GM12891 (cell line): ENCODE measurements at places on chromosomes 2 and 18.

DNA sequence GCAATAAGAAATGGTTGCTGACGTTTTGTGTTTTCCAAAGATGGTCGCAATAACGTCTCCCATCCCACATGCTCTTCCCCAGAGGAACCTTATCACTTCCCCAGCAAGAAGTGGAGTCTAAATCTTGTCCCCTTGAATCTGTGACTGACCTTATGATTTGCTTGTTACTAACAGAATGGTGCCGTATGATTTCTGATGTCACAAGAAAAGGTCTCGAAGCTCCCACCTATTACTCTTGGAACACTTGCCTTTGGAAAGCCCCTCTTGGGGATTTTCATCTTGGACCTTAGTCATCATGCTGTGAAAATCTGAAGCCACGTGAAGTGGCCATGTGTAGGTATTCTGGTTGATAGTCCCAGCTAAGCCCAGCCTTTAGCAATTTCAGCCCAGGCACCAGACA lies 86.2 kb upstream of the GLS start:
- DNase-seq = no peak

- no peak for DNase-seq
These were observed 112.8 kb downstream of the SPTBN1 start for GRCh38 chr2:54568876-54569321.

DNA sequence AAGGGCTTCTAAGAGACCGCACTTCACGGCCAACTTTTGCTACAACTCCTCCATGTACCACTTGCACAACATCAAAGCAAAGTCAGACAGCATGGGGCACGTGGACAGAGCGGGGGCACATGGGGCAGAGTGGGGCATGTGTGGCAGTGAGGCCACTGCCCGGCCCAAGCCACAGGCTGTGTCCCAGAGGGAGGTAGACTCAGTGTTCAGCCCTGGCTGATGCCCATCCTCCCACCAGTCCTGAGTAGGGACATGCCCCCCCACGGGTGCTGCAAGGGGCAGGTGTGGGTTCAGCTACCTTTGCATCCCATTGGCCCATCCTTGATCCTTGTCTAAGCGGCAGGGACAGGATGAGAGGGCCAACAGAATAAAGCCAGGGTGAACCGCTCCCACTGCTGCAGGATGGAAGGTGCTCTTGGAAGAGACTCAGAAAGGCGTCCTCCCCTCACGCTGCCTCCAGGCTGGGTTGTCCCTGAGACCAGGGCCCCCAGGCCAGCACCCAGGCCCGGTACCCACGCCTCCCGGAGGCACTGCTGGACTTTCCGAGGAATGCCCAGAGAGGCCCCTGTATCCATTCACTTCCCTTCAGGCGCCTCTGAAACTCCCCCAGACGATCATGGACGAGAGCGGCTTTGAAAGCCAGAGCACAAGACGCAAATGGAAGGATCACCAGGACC lies 218.2 kb downstream of the NDUFA10 start:
- no peak for DNase-seq

GRCh38 chr2:8303322-8303832 lies 378.5 kb upstream of the ID2 start:
- no peak for DNase-seq

GRCh38 chr2:42010743-42011298 lies 37.0 kb upstream of the PKDCC start:
- DNase-seq = no peak

DNA sequence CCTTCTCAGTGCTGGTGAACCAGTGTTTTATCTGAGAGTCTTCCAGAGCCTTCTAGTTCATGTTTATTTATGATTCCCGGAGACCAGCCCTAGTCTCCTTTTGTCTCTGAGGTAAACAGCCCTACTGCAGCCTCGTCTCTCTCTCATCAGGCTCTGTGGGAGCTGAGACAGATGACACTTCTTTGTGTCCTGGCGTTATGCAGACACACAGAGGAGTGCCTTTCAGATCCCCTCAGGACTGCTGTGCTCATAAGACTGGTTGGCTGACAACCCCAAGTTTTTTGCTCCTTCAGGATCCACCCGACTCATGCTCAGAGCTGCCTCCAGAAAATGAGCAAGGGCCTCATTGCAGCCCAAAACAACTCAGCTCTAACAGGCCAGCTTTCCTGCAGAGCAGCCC lies 523.8 kb upstream of the SPHKAP start:
- DNase-seq = no peak

- no peak for DNase-seq
These were observed 53.2 kb downstream of the GBX2 start for GRCh38 chr2:236114959-236115358.

DNA sequence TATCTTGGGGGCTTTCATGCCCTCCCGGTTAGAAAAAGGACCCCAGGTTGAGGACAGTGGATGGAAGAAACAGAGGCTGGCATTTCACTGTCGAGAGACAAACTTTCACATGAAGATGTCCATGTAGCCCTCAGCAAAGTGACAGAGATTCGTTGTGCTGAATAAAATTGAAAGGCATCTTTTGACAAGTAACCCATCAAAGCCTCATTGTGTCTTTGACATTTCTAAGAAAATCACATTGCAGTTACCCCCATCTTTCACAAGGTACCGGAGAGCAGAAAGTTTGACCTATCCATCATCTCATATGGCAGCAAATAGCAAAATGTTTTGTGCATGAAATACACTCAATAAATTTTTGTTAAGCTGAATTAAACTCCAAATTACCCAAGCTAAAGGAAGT lies 2.0 kb upstream of the MBP start:
- no peak for DNase-seq
